ENCODE measurements at places on chromosomes 12 and 14.
A peak's percentile ranks its signal among the peaks of the same experiment; 100 is the strongest.

DNA sequence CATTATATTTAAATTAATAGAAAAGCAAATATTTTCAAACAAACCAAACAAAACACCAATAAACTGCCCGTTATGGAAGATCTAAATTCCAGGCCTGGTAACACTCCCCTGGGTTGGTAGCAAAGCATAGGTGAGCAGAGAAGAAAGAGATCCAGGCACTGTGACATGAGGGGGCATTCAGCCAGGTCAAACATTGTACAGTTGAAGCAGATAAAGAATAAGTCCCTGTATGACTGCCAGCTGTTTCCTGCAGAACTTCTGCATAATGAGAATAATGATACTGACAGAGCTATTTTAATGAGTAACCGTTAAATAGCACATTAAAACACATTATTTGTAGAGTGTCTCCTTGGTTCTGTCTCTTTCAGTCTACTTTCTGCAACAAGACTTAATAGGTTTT, 35.4 kb downstream of the SLC38A1 start:
- no peak for DNase-seq

- no peak for DNase-seq
These were observed 19.5 kb downstream of the MAPK1IP1L start for GRCh38 chr14:55070981-55071411.

GRCh38 chr14:94354638-94355185, 31.6 kb upstream of the SERPINA6 start:
- no peak for DNase-seq

DNA sequence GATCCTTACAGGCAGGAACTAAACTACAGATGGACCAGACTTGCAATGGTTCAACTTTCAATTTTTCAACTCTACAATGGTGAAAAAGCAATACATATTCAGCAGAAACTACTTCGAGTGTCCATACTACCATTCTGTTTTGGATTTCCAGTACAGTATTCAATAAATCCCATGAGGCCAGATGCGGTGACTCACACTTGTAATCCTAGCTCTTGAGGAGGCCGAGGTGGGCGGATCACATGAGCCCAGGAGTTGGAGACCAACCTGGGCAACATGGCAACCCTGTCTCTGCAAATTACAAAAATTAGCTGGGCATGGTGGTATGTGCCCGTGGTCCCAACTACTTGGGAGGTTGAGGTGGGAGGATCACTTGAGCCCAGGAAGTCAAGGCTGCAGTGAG, 336.1 kb downstream of the MED13L start:
- no peak for DNase-seq

- no peak for DNase-seq
These were observed 670 bp upstream of the PSMA3 start for GRCh38 chr14:58243790-58244555.

DNA sequence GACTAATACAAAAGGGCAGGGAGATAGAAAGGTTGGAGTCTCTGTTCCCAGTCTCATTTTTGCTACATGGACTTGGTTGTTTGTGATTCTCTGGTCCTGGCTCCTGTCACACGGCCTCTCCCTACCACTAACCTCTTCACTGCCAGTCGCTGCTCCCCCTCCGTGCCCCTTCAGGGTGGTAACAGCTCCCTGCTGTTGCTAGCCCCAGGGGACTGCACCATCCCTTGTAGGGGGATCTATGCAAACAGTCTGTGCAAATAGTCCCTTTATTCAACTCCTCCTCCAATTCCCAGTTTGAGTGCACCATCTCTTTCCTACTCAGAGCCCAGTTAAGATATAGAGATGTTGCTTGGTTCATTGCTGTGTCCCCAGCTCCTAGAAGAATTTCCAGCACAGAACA, 51.1 kb downstream of the CCDC60 start:
- DNase-seq: no peak

DNA sequence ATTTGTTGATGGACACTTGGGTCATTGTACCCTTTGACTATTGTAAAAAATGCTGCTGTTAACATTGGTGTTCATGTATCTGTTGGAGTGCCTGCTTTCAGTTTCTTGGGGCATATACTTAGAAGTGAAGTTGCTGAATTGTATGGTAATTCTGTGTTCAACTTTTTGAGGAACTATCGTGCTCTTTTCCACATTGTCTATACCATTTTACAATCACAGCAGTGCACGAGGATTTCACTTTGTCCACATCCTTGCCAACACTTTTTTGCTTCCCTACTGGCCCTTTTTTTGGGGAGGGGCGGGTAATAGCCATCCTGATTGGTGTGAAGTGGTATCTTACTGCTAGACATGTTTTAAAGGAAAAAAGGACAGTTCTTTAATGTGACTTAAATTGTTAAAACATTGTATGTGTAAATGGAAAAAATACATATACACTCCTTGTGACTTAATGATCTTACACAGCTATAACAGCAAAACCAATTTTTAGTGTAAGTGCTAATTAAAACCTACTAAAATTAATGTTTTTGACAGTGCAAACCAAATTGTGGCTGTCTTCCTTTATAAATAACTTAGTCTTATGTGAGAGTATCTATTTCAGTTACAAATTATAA, 52.7 kb downstream of the WNK1 start:
- DNase-seq: no peak

- no peak for DNase-seq
These were observed 35.5 kb downstream of the BORCS5 start for GRCh38 chr12:12392413-12392812.

GRCh38 chr14:91858536-91859275, 8.6 kb downstream of the TC2N start:
- DNase-seq: no peak

- DNase-seq: no peak
These were observed 12.1 kb downstream of the CNOT2 start for GRCh38 chr12:70255311-70255710.

- no peak for DNase-seq
These were observed 1.6 kb upstream of the MLXIP start for GRCh38 chr12:122076743-122077495.

DNA sequence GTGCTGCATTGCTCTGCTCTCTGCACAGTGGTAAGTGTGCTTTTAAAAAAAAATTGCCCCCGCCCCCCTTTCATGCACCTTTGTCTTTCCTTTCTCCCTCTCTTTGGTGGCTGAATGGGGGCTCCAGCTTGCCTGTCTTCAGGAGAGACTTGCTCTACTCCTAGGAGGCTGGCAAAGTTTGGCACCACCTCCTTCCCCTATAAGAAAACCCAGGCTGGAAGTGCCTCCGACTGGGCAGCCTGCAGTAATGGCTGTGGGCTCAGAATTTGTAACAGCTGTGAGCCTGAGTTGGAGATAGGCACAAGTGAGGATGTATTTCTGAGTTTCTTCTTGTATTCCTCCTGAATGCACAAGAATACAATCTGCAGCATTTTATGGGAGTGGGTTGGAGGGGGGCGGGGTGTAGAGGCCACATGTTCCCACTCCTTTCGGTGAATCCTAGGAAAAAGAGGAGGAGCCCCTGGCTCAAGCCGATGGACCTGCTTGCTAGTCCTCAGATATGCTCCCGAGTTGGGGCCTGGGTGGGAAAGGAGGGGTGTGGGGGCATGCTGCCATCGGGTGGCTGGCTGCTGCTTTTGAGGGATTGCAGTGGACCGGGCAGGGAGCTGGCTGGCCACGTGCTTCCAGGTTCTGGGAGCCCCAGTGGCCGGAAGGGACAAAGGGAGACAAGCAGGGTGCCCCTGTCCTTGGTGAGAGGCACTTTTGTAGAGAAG, 124.3 kb downstream of the TSPAN9 start:
- DNase-seq: no peak

DNA sequence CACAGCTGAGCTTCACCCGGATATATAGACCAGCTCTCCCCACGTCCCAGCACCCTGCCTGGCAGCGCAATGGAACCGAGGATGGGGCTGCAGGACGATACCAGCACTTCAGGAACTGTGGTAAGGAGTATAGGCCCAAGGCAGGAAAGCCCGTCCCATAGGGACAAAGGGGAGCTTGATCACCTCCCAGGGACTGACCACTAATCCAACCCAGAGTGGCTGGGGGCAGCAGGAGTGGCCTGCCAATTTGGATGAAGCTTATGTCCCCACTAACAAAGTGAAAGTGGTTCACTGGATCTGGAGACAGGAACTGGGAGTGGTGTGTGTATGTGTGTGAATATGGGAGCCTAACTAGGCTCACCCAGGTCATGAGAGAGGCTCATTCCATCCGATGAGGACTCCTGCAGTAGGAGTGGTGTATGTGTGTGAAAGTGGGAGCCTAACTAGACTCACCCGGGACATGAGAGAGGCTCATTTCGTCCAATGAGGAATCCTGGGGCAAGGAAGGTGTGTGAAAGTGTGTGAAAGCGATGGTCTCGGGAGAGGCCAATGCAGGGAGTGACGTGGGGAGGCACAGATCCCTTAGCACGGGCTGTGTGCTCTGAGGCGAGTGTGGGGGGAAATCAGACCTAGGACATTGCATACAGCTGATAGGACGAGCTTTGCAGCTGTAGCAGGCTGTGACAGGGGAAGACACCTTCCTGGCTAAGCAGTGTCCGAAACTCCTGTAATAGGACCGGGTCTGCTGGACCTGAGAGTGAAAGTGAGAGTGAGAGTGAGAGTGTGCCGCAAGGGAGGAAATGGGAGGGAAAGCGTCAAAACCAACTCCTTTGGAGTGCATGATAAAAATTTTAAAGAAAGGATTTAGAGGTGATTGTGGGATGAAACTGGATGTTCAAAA, 25.7 kb downstream of the KLRK1 start:
- no peak for DNase-seq

- DNase-seq: no peak
These were observed 5.3 kb downstream of the OASL start for GRCh38 chr12:121033625-121034349.

GRCh38 chr12:123973552-123974341, 732 bp downstream of the ZNF664 start:
- peak; percentile 35 for DNase-seq

- DNase-seq: no peak
These were observed 30.7 kb downstream of the PPP1R36 start for GRCh38 chr14:64580467-64580866.

GRCh38 chr12:27542628-27543027, 18.6 kb downstream of the PPFIBP1 start:
- DNase-seq: no peak

GRCh38 chr12:116594325-116595038, 35.3 kb downstream of the MAP1LC3B2 start:
- DNase-seq: no peak

GRCh38 chr12:93380480-93381121, 2.9 kb downstream of the NUDT4 start:
- DNase-seq: no peak

DNA sequence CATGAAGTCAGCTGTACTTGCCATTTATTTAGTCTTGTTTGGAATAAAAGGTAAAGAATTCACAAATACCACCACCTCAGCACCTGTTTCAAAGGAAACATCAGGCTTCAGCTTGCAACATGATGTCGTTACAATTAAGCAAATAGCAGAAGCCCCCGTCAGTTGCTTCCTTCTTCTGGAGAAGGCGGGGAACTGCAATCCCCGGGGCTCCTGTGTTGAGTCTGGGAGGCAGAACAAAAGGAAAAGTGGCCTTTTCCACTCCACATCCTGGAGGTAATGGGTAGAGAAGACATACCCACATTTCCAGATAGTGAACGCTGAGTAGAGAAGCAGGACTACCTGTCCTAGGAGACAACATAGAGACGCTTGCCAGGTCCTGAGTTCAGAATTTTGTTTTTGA, 92.8 kb downstream of the DNAH10 start:
- DNase-seq: no peak

DNA sequence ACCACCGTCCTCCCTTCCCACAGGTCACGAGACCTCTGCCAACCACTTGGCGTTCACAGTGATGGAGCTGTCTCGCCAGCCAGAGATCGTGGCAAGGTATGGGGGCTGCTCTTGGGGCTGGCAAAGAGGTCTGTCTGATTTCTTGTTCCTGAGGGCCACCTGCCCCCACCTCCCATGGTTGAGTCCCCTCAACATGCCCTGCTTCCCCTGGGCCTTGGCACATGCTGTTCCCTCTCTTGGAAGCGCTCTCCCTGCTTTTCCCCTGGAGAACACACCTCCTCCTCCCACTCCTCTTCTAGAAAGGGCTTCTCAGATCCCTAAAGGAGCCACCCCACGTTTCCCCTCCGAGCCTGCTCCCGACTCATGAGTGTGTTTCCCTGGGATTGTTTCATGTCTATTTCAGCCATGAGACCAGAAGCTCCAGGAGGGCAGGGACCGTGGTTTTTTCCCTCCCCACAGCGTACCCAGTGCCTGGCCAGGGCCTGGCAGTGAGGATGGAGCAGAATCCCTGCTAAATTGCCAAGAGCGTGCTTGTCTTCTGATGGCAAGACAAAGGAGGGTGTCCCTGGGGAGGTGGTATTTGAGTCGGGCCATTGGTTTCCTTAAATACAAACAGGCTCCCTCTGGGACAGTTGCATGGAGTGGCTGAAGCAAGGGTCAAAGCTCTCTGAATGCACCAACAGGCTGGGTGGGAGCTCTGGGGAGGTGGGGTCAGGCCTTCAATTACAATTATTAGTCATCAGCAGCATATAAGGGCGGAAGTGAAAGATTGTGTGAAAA, 34.1 kb downstream of the CYP46A1 start:
- no peak for DNase-seq

DNA sequence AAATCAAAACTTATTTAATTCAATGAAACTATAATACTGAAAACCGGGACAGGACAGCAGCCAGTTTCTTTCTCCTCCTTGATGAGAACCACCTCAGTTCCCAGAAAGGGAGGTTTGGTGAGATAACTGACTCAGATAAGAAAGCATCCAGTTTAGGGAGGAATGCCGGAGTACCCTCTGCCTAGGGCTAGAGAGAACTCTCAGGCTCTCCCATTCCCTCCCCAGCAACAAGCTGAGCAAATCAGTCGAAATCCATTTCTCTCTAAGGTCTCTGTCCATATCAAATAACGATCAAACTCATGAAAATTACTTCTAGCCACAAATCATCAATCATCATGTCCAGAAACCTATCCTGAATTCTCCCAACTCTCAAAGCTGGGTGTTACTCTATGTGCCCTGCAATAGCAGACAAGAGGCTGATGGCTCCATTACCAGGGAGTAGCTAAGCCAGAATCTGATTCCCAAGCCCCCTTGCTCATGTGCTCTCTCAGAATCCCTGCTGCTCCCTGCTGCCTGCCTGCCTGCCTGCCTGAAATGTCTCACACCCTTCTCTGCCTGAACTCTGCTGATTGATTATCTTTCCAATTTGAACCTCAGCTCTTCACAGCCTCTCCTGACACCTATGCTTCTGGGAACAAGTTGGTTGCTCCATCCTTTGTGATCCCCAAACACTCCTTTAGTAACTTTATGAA, 49.4 kb downstream of the SLC25A47 start:
- DNase-seq: no peak

GRCh38 chr12:39351153-39351552, 91.8 kb downstream of the KIF21A start:
- DNase-seq: no peak

DNA sequence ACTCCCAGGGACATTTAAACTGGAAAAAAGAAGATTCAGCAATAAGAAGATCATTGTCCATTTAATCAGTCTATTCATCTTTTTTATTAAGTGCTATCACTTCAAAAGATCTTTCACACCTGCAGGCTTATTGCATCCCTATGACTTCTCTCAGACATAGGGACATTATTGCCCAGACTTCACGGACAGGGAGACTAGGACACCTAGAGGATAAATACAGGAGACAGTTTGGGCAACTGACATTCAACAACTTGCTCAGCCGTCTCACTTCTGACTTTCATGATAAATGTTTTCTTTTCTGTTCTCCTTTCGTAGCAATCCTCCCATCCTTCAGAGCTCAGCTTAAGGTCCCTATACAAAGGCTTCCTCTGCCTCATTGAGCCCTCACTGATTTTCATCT, 84.3 kb downstream of the TMEM30B start:
- DNase-seq: no peak

- DNase-seq: no peak
These were observed 5.3 kb downstream of the FKBP4 start for GRCh38 chr12:2800046-2800570.

GRCh38 chr12:85877459-85877858, 3.4 kb downstream of the NTS start:
- DNase-seq: no peak

GRCh38 chr14:58797010-58797429, 159.3 kb downstream of the DACT1 start:
- DNase-seq: no peak
